KG1 (cell line): ENCODE measurements at places on chromosomes 5 and 9.

DNA sequence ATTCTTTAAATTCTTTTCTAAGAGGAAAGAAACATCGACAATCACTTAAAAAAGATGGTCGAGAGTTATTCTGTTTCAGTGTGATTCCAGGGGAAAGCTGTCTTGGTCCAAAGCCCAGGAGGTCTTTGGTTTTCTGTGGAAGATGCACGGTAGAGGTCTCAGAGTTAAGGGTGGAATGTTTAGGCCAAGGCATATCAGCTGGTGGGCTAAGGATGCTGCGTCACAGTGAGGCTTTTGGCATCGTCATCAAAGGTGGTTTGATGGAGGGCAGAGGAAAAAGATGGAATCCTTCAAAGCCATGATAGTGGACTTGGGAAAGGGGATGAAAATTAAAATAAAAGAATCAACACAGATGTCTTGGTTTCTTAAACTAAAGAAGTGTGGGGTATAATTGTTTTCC, 137.3 kb upstream of the ANKH start:
- no peak for DNase-seq

GRCh38 chr9:98690686-98691085, 18.0 kb downstream of the GABBR2 start:
- no peak for DNase-seq

- no peak for DNase-seq
These were observed 50.5 kb downstream of the RALGPS1 start for GRCh38 chr9:126965077-126965476.

- no peak for DNase-seq
These were observed 5.5 kb upstream of the COL5A1 start for GRCh38 chr9:134636149-134636507.

- no peak for DNase-seq
These were observed 220.4 kb downstream of the PARP8 start for GRCh38 chr5:50886657-50887345.

DNA sequence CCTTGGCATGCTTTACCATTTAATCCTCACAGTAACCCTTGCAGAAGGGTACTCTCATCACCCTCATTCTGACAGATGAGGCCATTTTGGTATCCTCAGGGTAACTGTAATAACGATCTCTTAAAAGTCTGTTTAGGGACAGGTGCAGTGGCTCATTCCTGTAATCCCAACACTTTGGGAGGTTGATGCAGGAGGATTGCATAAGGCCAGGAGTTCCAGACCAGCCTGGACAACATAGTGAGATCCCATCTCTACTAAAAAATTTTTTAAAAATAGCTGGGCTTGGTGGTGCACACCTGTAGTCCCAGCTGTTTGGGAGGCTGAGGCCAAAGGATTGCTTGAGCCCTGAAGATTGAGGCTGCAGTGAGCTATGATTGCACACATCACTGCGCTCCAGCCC, 31.8 kb downstream of the CSF1R start:
- DNase-seq: no peak

DNA sequence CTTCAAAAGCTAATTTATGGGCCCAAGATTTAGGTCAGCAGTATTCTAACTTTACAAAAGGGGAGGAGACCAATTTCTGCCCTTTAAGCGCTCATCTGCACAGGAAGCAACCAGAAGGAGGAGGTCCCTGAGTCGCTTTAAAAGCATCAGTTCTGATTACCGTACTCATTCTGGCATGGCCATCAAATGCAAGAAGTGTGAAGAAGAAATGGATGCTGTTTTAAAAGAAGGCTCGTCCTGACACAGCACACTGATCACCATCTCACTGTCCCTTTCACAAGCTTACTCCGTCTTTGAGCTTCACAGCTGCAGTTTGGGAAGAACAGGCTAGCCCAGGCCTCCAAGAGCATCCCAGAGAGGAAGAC, 17.5 kb downstream of the ZNF608 start:
- no peak for DNase-seq

DNA sequence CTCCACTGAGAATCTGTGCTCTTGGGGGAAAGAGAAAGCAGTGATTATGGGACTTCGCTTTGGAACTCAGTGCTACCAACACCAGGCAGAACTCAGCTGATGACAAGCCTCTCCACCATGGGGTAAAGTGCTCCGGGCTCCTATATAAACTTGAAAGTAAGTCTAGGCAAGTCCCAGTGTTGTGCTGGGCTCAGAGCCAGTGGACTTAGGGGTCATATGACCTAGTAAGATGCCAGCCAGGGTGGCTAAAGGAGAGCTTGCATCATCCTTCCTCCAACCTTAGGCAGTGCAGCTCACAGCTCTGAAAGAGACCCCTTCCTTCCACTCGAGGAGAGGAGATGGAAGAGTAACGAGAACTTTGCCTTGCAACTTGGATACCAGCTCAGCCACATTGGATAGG, 35.1 kb upstream of the FREM1 start:
- no peak for DNase-seq

DNA sequence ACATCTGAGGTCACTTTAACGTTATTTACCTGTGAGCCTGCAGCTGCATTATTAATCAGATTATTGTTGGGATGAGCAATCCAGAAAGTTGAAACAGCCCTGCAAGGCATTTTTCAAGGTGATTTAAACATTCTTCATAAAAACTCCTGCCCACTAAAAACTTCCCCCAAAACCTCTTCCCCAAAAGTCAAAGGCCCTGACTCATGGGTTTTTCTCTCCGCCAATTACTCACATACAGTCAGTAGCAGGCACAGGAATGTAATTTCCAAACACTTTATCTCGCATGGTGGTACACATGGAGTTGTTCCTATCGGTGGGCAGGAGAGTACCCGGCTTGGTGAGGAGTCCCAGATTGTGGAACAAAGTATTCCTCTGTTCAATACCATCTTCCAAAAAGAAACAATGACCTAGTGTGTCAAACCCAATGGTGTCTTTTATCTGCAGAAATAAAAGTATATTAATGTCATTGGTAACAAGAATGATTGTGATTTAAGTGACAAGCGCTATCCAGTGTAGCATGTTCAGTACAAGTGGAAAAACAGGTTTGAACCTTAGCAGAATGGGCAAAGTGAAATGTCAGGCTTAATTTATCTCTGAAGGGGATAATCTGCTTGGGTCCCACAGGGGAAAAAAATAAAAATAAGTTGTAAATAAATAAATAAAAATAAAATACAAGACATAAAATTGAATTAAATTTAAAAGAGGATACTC, 38.3 kb downstream of the CEMIP2 start:
- DNase-seq: no peak

DNA sequence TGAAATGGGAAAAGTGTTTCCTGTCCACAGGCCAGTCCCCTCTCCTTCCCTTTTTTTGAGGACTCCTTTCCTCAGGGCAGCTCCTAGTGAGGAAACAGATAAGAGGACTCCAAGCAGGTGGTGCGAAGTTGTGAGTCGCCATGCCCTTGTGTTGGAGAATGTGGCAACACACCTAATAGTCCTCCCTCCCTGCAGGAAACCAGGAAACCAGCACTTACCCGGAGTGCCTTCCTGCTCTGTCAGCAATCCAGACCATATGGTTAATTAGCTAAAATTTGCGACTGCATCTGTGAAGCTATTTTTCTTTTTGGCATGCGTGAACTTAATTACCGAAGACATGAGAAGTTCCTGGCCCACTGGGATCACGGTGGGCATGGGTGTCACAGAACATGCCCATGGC, 69.9 kb downstream of the TRIM32 start:
- no peak for DNase-seq
